Testis (tissue), 5 donors: ENCODE measurements at places on chromosomes 2 and 18.

DNA sequence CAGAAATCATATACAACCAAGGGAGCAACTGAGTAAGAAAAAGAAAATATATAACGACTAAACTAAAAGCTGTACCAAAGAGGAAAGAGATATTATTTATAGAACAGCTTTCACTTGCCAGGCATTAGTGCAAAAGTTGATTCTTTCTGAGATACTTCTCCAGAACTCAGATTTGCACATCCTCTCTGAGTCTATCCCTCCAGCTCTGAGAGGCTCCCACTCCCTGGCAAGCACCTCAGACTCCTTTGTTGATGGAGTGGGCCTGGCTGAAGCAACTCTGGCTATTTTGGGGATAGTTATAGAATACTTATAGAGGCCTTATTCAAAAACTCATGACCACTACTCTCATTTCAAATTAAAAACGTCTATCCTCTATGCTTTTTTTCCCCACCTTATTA, 501.6 kb upstream of the TNP1 start:
- peaks cover 32% of the 10 kb centered on the region for H3K4me1 ChIP-seq
- no peak for DNase-seq
- H3K27ac ChIP-seq = peak overlapping the region; percentile 75
- no peaks in the 10 kb centered on the region for H3K27me3 ChIP-seq

GRCh38 chr18:3747176-3747973, 297.4 kb downstream of the TGIF1 start:
- no peak overlapping the region for H3K4me3 ChIP-seq
- no peaks in the 10 kb centered on the region for H3K27me3 ChIP-seq
- no peak for DNase-seq
- no peak overlapping the region for H3K27ac ChIP-seq
- no peaks in the 10 kb centered on the region for H3K36me3 ChIP-seq
- no peaks in the 10 kb centered on the region for H3K4me1 ChIP-seq

DNA sequence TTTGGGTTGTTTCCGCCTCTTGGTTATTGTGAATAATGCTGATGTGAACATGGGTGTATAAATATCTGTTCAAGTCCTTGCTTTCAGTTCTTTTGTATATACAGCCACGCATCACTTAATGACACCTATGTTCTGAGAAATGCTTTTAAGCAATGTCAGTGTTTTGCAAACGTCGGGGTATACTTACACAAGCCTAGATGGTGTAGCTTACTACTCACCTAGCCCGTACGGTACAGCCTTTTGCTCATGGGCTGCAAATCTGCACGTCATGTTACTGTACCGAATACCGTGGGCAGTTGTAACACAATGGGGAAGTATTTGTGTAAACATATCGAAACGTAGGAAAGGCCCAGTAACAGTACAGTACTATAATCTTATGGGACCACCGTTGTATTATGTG, 12.4 kb downstream of the RALB start:
- H3K4me3 ChIP-seq = no peak overlapping the region
- no peaks in the 10 kb centered on the region for H3K27me3 ChIP-seq
- no peak overlapping the region for H3K27ac ChIP-seq
- DNase-seq = no peak
- peaks cover 9% of the 10 kb centered on the region for H3K4me1 ChIP-seq
- H3K36me3 ChIP-seq = no peaks in the 10 kb centered on the region

DNA sequence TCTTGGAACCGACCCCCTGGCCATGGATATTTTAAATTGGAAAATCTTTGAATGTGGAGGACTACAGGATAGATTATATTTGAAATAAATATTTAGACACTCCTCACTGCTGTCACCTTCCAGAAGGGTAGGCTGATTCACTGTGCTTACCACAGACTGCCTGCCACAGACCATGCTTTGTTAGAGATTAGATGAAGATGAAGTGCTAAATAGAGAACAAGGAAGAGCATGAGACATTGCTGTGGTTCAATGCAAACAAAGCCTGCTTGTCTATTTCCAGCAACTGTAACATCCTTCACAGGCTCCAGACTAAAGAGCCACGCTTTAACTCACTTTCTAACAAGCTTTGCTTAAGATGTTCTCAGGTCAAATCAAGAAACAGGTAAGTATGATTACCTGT, 81.0 kb upstream of the TMEM17 start:
- H3K36me3 ChIP-seq = no peaks in the 10 kb centered on the region
- no peak for DNase-seq
- no peak overlapping the region for H3K27ac ChIP-seq
- no peaks in the 10 kb centered on the region for H3K27me3 ChIP-seq
- peaks cover 5% of the 10 kb centered on the region for H3K4me1 ChIP-seq
- no peak overlapping the region for H3K4me3 ChIP-seq

GRCh38 chr2:221468317-221468716, 103.8 kb downstream of the EPHA4 start:
- no peak for DNase-seq
- no peak overlapping the region for H3K4me3 ChIP-seq
- no peaks in the 10 kb centered on the region for H3K36me3 ChIP-seq
- no peak overlapping the region for H3K27ac ChIP-seq
- H3K4me1 ChIP-seq = no peaks in the 10 kb centered on the region
